Caco-2 (cell line): ENCODE measurements at places on chromosomes 6 and 20. TPM values are rescaled to one million over a fixed set of nuclear protein-coding genes. Genes with fewer than 3 reads are reported as not detected.

RBBP8NL gene
- 39.2 and 40.5 TPM in 2 replicates for total RNA-seq

RAET1L gene
- not detected in 2 replicates for total RNA-seq

TMC2 gene
- total RNA-seq, result not detected in 2 replicates

SLC32A1 gene
- not detected in 2 replicates for total RNA-seq

BCAS4 gene
- 23.1 and 29.9 TPM in 2 replicates for total RNA-seq
